ENCODE measurements at places on chromosomes 5 and 9.

GRCh38 chr5:69004676-69005075 is 89.1 kb upstream of the SLC30A5 start:
- no peak for DNase-seq

DNA sequence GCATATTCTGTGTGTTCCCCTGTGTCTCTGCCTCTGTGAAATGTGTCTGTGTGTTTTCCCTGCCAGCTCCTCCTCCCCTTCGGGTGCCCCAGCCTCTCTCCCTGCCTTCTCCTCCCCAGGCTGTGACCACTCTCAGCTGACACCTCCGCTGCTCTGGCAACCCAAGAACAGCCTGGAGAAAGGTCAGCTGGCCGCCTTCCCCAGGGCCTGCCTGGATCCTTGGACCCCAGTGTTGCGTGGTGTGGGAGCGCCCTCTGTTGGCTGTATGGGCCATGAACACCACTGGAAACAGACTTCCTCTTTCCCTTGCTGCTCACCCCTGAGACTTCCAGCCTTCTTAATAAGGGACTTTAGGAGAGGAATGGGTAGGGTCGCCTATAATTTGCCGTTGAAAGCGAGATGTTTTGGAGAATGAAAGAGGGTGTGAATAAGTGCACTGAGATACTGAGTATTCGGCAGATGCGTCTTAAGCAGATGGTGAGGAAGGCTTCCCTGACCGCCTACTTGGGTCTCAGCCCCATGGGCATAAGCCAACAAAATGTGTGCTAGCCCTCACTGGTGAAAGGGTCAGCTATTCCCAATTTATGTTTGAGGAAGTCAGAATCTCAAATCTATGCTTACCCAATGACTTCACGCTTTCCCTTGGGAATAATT is 114.9 kb upstream of the TRIM32 start:
- peak; percentile 75 for DNase-seq

DNA sequence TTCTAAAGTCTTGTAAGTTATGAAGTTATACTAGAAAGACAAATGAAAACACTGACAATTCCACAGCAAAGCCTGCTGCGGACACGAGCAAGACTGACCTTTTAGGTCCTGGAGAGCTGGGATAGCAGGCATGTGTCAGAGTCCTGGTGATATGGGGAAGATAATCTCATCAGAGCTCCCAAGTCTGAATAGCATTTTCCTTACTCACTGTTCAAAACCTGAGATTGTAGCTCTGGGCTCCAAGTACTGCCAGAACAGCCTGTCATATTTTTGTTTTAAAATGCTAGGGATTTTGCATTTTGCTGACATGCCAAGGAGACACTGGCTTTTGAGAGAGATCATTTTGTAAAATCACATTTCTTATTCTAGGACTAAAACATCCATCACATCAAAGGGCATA is 90.1 kb downstream of the DRD1 start:
- no peak for DNase-seq

DNA sequence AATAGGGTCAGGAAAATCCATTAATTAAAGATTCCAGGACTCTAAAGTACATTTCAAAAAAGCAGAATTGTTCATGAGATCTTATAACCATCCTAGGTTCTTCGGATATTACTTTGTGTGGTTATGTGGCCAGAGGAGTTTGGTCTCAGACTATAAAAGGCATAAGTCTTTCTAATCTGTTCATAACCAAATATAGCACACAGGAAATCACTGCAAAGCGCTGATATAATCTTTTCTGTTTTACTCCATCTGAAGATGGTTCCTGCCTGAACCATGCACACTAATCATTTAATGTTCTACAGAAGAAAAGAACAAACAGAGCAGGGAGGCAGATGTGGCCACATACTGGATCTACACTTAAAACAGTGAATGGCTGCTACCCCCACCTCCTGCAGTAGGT is 182.8 kb downstream of the SEMA5A start:
- DNase-seq = no peak

- no peak for DNase-seq
Observed at GRCh38 chr5:112390327-112390726, 28.8 kb downstream of the EPB41L4A start.

DNA sequence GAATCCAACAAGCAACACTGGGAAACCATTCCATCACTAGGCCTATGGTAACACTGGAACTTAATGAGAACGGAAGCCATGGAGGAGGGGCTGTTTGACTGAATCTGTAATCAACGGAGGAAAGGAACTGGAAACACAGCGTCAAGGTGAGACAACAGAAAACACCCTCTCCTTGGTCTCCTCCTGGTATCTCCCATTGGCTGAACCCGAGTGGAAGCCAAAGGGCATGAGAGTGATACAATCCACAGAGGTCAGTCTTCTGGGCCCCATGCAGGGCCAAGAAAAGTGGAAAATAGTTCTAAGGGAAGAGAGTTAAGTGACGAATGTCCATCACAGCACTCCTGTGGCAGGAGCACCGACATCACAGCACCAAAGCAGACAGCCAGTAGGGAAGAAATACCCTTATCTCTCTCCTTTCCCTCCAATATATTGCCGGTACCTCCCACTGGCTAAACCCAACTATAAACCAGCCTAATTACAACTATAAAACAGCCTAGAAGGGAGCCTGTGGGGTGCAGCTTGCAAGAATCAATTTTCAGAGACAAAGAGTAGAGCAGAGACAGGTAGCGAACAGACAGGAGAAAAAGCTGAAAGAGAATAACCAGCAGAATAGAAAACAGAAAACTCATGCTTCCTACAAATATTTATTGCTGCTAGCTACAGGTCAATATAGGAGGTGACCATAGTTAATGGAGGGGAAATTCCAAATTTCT is 107.4 kb upstream of the IFNE start:
- DNase-seq = no peak

- no peak for DNase-seq
Observed at GRCh38 chr5:78016863-78017529, 240.9 kb upstream of the TBCA start.

GRCh38 chr9:34383904-34384303 is 7.2 kb upstream of the MYORG start:
- no peak for DNase-seq

DNA sequence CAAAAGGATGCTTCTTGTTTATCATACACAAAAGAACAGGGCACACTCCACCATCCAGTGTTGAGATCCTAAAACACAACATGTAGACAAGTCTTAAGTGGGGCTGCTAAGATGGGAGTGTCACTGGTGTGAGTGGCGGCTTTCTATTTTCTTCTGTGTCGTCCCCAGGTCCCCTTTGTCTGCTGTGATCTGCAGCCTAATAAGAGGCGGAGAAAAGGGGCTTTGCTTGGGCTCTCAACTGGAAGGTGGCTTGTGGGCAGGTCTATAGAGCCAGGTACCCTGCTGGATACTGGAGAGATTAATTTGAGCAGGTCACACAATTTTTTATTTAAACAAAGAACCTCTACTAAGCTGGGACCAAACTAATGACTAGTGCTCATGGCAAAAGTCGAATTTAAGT is 126.1 kb upstream of the SAP30L start:
- DNase-seq = no peak

DNA sequence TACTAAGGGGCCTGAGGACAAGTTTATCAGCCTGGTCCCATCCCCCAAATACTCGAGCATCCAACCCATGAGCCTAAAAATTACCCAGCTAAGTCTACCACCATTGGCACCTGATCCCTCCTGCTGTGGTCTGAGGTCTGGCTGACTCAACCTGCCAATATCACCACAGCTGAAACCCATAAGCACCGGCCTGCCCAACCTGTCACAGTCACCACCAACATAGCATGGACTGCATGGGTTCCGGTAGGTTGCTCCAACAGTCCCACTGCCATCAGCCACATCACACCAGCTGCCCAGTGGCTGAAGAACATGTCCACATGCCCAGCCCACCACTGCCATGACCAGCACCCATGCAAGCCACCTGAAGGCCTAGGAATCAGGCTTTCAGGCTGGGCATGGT is 495.0 kb downstream of the PRELID2 start:
- DNase-seq = no peak

GRCh38 chr5:171709930-171710329 is 75.7 kb upstream of the SMIM23 start:
- no peak for DNase-seq

- DNase-seq = no peak
Observed at GRCh38 chr9:100099722-100100042, 639 bp downstream of the INVS start.

- peak; percentile 70 for DNase-seq
Observed at GRCh38 chr5:82854956-82855355, 222.2 kb downstream of the TMEM167A start.

DNA sequence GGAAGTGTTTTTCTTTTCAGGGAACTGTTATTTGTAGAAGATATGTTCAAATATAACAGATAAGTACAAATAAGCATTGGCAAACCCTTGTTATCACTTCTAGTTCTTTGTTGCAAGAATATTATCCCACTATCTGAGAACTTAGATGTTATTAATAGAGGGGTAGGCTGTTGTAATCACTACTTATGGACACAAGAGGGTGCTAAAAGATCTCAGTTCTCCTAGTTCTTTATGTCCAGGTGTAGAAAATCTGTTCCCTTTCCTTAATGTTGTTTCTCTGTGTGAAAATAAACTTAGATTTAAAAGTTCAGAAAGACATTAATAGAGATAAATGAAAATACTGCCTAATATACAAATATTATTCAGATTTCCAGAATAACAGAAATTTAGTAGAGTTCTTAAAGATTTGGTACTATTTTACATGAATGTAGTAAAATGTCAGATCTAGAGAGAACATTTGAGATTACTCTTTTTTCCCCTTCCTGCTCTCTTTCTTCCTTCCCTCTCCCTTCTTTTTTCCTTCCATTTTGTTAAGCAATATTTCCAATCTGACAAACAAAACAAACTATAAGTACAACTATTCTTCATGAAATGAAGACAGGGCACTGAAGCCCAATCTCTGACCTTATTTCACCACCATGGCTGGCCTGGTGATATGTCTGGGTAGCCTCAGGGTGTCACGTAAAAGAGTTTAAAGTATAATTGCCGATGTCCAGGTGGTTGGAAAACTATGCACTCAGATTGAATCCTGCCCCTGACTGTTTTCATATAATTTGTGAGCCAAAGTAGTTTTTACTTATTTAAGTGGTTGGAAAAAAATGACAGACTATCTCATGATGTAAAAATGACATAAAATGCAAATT is 43.6 kb upstream of the C5orf46 start:
- peak; percentile 37 for DNase-seq

DNA sequence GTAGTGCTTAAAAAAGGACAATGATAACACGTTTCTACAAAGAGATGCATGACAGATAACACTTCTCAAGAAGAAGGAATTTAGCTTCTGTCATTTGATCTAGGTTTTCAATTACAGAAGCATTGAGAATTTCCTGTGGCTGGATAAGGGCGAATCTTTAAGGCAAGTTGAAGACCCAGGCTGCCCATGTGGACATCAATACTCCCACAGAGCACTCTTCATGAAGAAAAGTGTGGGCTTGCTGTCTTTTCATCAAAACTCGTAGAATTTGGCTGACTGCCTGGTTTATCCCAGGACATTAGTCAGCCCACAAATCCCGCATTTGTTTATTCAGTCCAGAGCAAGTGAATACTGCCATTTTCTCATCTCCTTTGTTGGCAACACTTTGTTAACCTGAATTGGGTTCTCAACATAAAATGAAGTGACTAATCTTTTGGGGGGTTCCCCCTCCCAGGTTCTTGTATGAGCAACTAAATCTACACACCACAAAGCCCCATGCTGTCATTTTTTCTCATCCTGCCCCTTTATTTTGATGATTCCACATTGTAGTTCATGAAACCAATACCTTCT is 43.4 kb upstream of the CDKN2B start:
- DNase-seq = no peak

DNA sequence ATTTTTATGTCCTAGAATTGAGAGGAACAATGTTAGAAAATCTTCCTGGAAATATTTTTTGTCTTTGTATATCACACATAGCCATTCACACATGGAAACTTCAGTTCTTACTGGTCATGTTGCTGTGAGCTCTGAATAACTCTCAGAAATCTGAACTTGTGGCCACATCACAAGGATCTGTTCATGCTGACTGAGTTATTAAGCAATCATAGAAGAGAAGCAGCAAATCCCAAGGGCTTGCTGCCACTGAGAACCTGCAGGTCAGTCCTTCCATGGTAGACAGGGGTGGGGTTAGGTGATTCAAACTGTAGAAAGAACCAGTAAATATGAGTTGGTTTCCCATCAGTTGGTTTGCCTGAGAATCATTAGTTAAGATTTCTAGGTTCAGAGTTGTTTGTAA is 27.6 kb downstream of the SGCD start:
- no peak for DNase-seq

DNA sequence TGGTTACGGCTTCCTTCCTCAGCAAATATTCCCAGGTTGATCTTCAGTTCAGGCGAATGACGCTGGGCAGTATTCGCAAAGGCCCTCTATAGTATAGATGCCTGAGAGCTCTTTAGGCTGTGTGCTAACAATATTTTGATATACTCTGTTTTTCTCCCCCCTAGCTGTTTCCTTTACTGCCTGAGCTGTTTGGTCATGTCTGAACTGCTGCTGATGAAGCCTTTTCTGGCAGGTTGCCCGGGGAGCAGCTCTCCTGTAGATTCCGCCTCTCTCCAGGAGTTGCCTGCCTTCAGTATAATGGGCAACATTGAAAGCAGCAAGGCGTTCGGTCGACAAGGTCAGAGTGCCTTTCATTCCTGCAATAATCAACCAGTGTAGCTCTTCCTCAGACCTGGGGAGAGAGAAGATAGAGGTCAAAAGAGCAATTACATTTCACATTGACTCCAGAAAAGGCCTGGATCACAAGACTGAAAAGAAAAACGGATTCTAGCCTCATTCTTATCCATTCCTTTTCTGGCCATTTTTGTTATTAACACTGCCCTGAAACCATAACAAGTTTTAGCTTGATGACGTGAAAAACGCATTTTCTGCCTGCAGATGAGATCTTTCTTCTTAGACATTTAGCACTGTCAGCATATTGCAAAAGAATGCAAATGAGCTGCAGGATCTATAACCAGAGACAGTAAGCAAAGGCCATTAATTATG is 60.1 kb upstream of the ZNF608 start:
- peak; percentile 18 for DNase-seq

GRCh38 chr5:135269199-135269598 is 129.8 kb downstream of the MACROH2A1 start:
- no peak for DNase-seq

DNA sequence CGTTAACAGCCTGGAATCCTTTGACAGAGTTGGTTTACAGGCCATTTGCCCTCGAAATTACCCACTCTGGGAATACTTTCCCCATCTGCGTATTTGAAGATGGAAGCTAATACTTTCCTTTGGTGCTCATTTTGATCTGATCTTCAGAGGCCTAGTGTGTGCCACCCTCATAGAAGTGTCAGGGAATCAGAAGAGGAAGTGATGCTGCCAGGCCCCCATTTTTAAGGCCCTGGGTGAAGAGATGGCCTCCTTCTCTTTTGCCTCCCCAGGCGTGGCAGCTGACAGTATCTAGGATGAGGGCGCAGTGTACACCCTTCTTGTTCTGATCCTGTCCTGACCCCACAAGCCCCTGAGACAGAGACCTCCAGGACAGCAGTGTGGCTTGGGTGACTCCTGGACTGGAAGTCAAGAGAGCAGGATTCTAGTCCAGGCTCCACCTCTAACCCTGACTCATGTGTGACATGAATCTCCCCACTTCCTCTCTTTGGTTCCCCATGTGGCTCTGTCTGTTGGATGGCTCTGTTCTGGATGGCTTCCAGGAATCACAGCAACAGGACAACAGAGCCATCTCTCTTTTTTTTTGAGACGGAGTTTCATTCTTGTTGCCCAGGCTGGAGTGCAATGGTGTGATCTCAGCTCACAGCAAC is 27.8 kb downstream of the CSF1R start:
- DNase-seq = peak; percentile 62

All from hematopoietic multipotent progenitor cell treated with erythropoietin and hydrocortisone succinate and interleukin-3 and kit ligand, for 8 days (in vitro differentiated cells).